SK-N-DZ (cell line): ENCODE measurements at places on chromosomes 4 and X.

DNA sequence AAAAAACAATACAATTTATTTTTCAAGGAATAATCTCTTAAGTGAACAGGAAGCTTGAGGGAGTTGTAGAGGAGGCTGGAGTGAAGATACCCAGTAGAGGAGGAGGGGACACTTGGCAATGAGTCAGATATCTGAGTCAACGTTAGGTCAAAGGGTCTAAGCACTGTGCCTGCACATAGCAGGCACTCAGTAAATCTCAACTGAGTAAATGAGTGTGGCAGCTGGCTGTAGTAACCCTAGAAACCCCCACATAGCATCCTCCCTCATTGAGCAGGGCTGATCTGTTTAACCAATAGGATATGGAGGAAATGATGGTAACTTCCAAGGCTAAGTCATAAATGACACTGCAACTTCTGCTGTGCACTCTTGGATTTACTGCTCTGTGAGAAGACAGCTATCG is 186.0 kb upstream of the FAM241A start:
- DNase-seq, result no peak

- DNase-seq, result peak; percentile 15
Observed at GRCh38 chr4:151099976-151100417, 569 bp downstream of the RPS3A start.

DNA sequence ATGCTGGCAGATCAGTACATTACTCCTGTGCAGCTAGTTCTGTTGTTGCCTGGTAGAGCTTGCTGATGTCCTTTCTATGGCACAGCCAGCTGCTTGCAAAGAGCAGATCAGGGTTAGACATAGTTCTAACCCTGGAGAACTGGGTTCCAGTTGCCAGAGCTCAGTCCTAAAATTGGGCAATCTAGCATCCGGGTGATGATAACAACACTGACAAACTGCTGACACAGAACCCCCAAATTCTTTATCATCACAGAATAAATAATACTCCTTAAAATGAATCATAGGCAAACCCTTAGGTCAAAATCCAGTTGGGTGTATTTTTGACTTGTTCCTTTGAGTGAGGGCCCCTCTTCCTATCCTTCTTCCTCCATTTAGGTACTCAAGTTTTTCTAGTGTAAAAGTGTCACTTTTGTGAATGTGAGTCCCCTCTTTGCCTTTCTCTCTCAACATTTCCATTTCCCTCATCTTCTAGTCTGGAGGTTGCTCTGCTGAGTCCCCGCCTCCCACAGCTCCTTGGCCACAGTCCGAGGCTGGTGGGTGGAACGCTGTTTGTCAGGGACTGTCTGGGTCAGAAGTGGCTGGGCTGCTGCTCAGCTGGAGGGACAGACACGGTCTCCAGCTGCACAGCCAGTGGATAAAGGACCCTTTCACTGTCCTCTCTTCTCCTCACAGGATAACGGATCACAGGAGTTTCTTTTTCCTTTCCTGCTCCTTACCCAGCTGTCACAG is 93.6 kb upstream of the RASGEF1B start:
- no peak for DNase-seq

DNA sequence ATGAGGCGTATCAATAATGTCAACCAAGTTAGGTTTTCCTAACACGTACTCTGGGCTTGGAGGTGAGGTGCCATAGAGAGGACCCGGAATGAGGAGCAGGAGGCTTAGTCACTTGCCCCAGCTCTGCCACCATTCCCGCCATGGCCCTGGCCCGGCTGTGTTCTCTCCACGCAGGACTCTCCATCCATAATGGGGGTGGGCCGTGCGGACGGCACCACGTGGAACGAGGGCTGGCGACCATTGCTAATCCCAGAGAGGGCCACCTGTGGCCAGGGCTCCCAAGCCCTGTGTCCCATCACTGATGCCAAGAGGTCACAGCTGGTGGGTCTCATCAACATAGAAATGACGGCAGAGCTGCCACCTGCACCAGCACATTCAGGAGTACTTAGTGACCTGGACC is 76.4 kb downstream of the JAKMIP1 start:
- DNase-seq, result no peak

DNA sequence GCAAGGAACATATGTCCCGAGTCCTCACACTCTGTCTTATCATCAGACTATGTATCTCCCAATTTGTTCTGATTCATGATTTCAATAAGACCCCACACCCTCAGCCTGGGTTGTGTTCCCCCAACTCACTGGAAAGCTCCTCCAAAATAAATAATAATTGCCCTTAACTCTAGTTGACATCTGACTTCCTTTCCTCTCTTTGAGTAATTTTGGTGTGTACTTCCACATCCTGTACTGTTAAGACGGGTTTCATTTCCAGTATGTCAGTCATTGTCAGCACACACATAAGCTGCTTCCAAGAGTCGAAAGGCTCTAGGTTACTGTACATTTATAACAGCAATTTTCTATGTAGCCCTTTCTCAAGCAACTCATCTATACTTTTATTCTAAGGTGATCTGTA is 52.2 kb upstream of the C1QTNF7 start:
- no peak for DNase-seq

GRCh38 chrX:136183917-136184316 is 36.6 kb downstream of the FHL1 start:
- DNase-seq, result no peak

DNA sequence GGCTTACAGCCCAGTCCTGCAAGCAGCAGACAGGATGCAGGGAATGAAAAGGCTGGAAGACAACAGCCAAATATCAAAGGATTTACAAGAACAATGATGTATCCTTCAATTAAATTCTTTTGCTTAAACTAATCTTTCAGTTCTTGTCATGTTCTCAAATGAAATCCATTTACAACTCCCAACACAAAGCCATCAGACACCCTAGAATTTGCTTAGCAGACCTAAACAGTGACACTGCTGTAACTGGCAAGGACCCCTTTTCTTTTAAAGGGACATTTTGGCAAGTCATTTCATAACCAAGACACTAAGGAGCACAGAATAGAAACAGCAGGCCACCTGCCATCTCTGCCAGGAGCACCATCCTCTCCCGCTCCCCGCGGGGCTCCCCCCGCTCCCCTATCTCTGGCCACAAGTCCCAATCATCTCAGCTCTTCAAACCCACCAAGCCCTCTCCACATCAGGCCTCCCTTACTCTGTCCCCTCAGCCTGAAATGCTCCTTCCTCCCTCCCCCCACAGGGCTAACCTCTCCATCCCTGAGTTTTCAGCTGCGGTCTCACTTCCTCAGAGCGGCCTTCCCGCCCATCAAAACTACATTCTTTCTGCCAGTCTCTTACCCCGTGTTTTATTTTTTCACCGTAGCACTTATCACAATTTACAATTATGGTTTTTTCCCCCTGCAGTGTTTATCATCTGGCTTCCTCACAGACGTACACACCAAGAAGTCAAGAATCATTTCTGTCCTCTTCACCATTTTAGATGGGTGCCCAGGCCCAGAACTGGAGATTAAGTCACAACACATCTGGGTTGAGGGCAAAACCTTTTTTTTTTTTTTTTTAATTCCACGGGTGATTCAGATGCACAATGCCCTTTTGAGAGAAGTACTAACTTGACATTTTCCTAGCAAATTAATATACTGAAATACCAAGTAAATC is 45.8 kb downstream of the TSPAN5 start:
- no peak for DNase-seq

DNA sequence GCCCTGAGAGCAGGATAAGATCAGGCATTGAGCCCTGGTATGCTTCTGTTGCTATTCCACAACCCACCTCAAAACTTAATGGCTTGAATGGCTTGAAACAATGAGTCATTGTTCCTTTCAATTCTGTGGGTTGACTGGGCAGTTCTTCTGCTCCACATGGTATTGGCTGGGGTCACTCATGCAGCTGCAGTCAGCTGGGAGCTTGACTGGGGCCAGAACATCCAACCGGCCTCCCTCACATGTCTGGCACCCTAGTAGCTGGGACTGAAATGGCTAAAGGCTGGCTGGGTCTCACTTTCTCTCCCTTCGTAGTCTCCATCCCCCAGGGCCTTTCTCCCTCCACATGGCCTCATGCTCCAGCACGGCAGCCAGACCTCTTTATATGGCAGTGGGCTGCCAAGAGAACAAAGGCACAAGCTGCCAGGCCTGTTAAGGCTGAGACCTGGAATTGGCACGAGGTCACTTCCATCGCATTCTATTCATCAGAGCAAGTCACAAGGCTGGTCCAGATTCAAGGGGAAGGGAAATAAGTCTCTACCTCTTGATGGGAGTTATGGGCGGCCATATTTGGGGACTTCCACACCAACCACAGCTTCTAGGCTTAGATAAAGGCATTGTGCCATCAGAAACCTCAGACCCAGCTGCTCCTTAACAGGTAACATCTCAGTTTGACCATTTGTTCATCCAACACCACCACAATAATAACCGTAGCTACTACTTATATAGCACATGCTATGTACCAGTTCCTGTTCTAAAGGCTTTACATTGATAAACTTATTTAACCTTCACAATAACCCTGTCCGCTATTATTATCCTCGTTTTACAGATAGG is 159.7 kb upstream of the ATP6AP2 start:
- no peak for DNase-seq

DNA sequence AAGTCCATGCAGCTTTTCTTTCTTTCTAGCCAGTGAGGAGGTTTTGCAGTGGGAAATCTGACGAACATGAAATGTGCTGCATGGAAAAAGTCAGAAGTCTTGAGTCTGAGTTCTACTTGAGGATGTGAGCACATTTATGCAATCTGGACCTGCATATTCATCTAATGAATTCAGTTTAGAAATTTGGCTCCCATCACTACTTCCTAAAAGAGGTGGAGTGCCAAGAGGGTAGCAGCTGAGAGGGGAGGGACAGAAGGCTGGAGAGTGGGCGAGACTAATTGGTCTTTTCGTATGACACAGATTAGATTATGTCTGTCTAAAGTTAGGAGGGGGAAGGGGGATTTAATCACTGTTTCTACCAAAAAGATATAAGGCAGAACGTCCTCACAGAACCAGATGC is 535.9 kb downstream of the IQCM start:
- DNase-seq, result peak; percentile 24

- no peak for DNase-seq
Observed at GRCh38 chr4:36140421-36140820, 103.9 kb downstream of the ARAP2 start.

DNA sequence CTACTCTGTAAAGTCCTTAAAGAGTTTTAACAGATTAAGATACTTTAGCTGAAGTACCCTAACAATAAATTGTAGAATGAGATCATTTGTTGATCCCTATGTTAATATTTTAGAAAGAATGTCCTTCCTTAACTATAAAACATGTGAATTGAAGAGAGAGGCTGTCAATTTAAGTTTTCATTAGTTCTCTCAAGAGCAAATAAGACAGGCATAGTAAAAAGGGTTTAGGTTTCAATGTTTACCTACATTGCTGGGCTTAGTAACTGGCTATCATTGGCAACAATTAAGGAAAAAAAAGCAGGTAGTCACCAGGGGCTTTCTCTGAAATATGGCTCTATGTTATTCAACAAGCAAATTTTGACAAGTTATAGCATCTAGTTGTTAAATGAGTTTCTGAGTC is 91.5 kb downstream of the ATRX start:
- DNase-seq, result no peak

- DNase-seq, result no peak
Observed at GRCh38 chr4:26248647-26249046, 72.2 kb upstream of the RBPJ start.
